ENCODE measurements at places on chromosomes 6 and 20.

DNA sequence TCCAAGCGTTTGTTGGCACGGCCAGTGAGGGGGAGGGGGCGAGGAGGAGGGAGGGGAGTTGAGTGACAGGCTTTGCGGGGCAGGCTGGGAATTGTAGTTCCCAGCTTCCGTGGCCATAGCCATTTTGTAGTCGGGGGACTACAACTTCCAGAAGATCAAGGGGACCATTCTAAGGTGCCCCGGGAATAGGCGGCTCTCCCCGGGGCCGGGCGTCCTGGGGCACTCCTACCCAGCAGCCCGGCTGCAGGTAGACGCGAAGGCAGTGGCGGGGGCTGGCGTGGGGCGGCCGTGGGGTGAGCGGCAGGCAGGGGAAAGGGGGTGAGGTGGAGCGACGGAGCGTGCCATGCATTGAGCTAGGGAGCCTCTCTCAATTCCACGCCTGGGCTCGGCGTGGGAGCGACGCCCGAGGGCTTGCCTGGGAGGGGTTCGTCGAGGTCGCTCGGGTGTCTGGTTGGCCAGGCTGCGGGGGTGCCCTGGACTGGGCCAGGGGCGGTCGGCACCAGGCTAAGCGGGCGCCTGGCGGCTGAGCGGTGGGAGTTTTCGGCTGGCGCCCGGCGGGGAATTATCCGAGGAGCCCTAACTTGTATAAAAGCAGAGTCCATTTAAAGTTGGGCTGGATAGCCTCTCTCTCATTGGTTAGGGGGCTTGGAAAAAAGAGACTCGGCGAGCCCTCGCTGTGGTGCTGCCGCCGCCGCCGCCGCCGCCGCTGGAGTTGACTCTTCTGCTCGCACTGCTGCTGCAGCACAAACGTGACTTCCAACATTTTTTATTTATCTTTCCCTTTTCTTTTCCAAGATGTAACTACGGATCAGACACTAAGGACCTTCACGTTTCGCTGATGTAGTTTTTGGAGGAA, at the start of gene JARID2:
Gene JARID2, plus strand, starts transcription at position 709 of the 856 bp plus-strand sequence. CDS start 471 bp downstream, outside the sequence.
- peak; percentile 99 for DNase-seq

- DNase-seq, result no peak
Measured at GRCh38 chr6:121800047-121800446, 364.6 kb downstream of the GJA1 start.

DNA sequence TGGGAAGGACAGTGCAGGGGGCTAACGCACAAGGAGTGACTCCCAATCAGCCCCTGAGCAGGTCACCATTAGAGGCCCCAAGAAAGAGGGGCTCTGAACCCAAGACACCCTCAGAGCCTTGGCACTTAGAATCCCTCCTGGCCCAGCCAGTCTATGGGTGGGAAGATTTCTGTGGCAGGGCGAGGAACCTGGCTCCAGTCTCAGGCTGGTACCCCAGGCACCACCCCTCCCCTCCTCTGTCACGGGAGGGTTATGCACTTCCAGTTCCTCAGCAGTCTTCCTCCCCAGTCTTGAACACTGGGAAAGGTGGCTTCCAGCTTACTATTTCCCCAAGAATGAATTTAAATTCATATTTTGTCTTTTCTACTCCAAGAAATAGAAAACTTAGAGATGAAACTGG, 27.6 kb upstream of the SSTR4 start:
- no peak for DNase-seq

DNA sequence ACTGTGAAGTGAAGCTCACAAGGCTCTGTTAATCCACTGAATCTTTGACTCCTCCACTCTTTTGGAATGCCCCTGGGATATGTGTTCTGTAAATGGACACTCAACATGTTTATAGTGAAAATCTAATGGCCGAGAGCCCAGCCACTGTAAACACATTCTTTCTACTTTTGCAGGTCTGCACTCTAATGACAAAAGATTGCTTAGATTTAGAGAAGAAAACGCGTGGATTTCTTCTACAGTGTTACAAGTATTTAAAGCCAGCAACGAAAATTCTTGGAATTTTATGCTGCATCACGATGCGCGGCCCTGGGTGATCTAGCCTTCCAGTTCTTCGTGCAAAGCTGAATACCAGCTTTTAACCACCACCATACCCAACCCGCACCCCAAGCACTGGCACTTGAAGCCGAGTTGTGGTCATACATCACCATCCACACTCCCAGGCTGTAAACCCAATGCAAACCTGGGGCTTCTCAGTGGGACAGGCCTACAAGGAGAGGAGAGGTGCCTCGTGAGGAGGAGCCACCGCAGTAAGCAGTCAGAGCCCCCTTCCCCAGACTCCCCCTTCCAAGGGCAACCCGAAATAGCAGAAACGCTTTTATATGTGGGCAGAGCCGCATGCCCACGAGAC, 3.7 kb upstream of the FOXO3 start:
- DNase-seq, result no peak

- DNase-seq, result no peak
Measured at GRCh38 chr6:116971959-116972358, 94.9 kb downstream of the RFX6 start.

- DNase-seq, result no peak
Measured at GRCh38 chr20:4299773-4300172, 284.4 kb upstream of the RNF24 start.

DNA sequence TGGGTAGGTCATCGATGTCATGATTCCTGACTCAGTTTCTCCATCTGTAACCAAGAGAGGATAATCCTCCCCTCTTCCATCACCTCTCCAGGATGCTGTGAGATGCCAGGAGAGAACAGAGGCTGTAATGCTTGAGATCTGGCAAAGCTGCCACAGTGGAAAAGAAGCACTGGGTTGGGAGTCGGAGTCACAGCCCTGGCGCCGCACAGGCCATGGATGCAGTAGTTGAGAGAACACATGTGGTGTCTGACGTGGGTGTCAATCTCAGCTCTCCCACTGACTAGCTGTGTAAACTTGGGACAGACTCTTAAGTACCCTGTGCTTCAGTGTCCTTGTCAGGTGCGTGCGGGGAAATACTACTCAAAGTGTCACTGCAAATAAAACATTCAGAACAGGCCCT, 47.3 kb downstream of the LRFN2 start:
- no peak for DNase-seq

- DNase-seq, result no peak
Measured at GRCh38 chr6:54254886-54255285, 53.4 kb upstream of the TINAG start.

- peak; percentile 83 for DNase-seq
Measured at GRCh38 chr6:5132731-5133130, 47.6 kb downstream of the PPP1R3G start.

DNA sequence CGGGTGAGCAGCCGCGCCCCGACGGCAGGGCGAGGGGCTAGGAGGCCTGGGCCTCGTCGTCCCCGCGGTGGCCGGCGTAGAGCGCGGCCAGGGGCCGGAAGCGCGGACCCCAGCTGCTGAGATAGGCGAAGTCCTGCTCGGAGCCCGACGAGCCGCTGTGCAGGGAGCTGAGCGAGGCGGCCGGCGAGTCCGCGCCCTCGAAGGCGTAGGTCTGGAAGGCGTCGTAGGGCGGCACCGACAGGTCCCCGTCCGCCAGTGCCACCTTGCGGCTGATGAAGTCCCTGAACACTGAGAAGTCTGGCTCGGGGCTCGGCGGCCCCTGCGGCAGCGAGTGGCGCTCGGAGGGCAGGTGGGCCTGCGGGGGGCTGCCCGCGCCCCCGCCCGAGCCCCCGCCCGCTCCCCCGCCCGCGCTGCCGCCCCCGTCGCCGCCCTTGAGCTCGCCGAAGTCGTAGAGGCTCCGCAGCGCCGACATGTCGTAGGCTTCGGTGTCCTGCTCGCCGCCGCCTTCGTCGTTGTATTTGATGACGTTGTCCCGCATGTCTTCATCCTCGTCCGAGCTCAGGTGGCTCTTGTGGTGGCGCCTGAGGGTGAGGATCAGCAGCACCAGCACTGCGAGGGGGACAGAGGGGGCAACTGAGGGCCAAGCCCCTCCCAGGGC, 56.5 kb downstream of the CD40 start:
- peak; percentile 88 for DNase-seq

DNA sequence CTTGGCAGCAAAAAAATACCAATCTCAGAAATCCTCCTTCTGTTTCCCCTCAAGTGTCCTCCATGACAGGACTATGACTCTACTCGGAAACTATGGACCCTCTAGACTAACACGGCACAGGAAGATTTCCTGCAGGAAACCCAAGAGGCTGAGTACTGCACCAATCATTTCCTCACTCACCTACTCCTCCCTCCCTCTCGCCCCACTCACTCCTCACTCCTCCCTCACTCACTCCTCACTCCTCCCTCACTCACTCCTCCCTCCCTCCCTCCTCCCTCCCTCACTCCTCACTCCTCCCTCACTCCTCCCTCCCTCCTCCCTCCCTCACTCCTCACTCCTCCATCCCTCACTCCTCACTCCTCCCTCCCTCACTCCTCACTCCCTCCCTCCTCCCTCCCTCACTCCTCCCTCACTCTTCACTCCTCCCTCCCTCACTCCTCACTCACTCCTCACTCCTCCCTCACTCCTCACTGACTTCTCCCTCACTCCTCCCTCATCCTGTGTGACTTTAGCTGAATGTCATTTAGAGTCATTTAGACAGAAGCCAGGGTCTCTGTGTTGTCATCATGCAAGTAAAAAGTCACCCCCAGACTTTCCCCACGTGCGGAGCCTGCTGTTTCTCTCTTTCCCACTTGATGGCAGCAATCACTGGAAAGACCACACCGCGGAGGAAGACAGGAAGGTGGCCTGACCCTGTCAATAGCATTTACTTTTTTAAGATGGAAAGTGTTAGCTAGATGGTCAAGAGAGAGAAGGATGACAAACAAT, 226.8 kb upstream of the PDE10A start:
- no peak for DNase-seq

Data from Right ventricle myocardium inferior (tissue), 1 donor.